Body of pancreas (tissue), 4 donors: ENCODE measurements at places on chromosomes 13 and 19. TPM values are rescaled to one million over a fixed set of nuclear protein-coding genes. Genes with fewer than 3 reads are reported as not detected.
A peak's percentile ranks its signal among the peaks of the same experiment; 100 is the strongest.

DNA sequence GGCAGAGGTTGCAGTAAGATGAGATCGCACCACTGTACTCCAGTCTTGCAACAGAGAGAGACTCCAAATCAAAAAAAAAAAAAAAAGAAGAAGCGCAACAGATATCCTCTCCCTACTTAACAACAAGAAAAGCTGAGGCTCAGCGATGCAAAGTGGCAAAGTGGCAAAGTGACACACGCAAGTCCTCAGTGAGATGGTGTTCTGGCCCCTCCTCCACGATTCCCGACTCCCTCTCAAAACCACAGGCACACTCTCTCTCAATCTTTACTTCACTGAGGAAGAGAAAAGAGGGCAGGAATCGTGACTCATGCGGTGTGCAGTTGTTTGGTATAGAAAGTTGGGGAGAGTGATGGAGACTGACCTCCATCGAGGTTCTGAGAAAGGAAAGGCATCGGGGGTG, 12.6 kb downstream of the FFAR2 start:
- DNase-seq: no peak

GRCh38 chr13:109274188-109274821, 512.1 kb downstream of the IRS2 start:
- no peak for DNase-seq

DNA sequence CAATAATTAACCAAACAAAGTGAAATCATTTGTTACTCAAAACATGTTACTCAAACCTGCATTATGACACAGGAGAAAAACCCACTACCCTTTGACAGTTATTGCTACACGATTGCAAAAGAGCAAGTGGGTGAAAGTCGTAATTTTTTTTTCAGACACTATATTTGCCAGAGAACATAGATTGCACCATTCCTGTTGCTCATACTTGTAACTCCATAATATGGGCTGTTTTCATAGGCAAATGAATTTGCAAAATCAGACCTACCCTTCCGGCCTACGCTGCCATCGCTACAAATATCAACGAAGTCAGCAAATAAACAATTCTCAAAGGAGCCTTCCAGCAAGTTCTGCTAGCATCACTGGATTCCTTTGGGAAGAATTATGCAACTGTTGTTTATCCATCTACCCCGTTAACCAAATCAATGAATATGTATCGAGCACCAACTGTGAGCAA, 396.5 kb downstream of the IRS2 start:
- DNase-seq: no peak

GRCh38 chr13:106686163-106686562, 118.2 kb upstream of the ARGLU1 start:
- no peak for DNase-seq

DNA sequence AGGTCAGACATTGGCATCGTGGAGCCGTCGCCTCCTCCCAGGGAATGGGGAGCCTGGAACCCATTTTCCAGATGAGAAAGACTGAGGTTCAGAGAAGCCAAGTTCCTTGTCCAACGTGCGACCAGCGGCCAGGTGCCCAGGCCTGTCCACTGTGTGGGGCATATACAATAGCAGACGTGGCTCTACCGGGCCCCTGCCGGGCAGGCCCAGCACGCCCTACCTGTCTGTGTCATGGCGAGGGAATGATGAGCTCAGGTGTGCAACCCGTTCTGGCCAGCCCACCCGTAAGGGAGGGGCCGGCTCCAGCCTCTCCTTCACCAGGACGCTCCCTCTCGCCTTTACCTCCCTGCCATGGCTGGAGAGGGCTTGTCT, 837 bp downstream of the GNA15 start:
- no peak for DNase-seq

GRCh38 chr19:12496480-12496879, 11.9 kb upstream of the ZNF709 start:
- DNase-seq: no peak

DNA sequence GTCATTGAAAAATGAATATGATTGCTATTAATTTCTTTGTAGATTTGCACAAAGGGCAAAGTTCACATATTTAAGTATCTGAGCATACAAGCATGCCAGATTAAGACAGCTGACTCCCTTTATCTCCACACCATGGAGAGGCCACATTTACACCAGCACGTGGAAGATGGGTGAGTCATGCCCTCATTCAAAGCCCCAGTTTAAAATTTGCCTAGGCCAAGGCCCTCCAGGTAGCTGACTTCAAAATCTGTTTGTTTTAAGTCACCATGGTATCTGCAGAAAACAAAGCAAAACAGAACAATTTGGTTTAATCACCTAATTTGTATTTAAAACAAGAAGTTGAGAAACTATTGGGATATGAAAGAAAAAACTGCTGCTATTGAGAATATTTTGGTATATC, 109.2 kb downstream of the ESD start:
- peak; percentile 35 for DNase-seq

The OR10H1 gene
- not detected for total RNA-seq

- DNase-seq: no peak
Measured at GRCh38 chr13:24116131-24116530, 44.4 kb upstream of the SPATA13 start.
